ENCODE measurements at places on chromosomes 5 and 9.

GRCh38 chr5:145362266-145362665, 472.9 kb downstream of the PRELID2 start:
- no peak for DNase-seq

- DNase-seq: no peak
Observed at GRCh38 chr5:39494534-39494933, 69.8 kb upstream of the DAB2 start.

DNA sequence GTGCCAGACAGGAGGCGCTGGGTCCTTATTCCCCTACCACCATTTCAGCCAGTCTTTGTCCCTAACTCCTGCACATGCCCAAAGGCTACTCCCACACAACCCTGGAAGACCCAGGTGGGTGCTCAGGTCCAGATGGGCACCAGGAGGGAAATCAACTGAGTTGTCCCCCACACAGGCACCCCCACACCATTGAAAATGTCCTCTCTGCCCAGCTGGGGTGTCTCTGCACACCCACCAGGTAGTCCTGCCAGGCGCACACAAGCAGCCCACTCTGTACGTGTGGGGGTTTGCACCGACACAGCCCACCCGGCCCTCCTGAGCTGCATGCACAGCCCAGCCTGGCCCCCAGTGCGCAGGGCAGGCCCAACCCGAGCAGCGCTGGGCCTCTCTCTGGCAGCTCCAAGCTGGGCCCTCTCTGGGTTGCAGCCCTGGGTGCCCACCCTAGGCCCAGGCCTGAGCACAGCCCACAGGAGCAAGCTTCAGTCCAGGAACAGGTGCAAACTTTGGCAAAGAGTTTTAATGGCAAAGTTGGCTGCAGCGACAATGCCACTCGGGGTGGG, 2.2 kb downstream of the RNF208 start:
- DNase-seq: no peak

GRCh38 chr9:30116673-30117217, 2267.7 kb upstream of the ACO1 start:
- no peak for DNase-seq

DNA sequence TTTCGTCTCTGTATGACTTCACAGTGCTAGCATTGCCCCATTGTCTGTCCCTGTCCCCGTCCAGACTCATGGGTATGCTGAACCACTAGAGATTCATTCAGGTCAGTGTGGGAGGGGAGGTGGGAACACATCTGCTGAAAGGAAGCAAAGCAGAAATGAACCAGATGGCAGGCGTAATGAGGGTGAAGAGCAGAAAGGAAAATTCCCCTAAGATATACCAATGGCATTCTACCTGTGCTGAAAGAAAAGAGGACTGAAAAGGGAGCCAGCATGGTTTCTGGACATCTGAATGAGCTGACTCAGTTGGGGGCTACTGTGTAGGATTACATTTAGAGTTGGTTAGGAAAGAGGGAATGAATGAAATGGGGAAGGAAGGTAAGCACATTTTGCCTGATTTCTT, 678.7 kb downstream of the MAT2B start:
- DNase-seq: no peak

DNA sequence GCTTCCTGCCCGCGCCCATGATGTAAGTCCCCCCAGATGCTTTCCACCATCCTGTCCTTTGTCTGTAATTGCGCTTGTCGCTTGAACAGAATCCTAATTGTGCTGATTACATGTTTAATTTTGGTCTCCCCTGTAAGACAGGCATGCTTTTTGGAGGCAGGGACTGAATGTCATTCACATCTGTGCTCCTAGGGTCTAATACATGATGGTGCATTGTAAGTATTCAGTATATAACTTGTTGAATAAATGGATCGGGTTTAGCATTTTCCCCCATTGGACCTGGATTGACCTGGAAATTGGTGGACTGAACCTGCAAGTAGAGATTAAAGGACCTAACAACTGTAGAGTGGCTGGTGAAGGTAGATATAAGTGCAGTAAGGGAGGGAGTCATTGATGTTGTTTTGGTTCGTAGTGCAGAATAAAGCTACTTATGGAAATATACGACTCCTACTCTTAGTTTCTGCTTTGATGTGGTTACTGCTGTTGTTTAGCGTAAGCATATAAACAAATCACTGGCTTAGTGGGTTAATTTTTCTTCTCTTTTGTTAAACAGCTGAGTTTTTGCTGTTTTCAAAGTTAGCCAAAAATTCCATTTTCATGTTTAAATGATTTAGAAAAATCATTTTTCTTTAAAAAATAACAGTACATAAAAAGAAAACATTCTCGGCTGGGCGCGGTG, 57.3 kb downstream of the TRIO start:
- no peak for DNase-seq

GRCh38 chr5:35656721-35657120, 39.1 kb downstream of the SPEF2 start:
- DNase-seq: no peak

GRCh38 chr9:35862328-35862727, 7.9 kb downstream of the OR13J1 start:
- no peak for DNase-seq

- DNase-seq: no peak
Observed at GRCh38 chr9:99561509-99561917, 260.2 kb upstream of the NR4A3 start.

DNA sequence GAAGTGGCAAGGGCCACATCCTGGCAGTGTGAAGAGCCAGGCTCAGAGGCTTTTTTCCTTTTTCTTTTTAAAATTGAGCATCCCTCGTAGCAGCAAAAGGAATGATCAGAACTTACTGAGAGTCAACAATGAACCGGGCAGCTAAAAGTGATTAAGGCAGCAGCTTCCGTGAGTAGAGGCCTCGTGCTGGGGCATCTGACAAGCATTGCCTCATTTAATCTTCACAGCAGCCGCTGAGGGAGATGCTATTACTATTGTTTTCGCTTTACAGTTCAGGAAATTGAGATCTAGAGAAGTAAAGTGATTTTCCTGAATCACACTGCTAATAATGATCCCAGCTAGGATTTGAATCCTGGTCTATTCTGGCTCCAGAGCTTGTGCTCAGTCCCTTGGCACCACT, 30.7 kb upstream of the PTGS1 start:
- DNase-seq: no peak

DNA sequence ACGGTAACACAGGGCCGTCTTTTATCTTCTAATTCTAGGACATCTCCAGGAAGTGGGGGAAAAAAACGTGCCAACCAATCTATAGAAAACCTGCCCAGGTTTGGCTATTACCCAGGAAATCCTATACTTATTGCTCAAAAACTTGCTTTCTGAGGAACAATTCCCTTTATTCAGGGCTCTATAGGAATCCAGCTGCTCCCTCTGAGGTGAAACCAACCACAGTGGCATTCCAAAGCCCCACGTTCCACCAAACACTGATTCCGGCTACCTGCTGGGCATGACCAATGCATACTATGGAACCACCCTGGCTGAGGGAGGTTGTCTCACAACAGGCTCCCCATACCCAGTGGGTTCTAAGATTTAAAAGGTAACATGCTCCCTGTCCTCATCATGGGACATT, 57.6 kb downstream of the GLIS3 start:
- DNase-seq: no peak

GRCh38 chr9:8852301-8852864, 1052.8 kb upstream of the DMAC1 start:
- DNase-seq: no peak

DNA sequence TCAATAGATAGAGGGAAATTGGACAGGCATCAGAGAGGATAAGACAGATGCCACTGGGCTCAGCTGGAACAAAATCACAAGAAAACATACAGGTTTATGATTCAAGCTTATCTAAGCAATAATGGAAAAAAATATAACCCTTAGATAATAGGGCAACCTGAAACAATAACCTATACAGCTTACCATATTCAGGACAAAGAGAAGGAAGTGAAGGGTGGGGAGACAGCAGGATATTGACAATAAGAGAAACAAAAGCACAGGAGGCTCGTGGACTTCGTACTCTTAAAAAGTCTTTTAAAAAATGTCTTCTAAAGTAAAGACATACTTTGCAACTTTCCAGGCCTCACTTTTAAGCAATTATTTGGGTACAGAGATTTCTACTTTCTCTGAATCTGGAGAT, 225.3 kb downstream of the NTRK2 start:
- DNase-seq: no peak

DNA sequence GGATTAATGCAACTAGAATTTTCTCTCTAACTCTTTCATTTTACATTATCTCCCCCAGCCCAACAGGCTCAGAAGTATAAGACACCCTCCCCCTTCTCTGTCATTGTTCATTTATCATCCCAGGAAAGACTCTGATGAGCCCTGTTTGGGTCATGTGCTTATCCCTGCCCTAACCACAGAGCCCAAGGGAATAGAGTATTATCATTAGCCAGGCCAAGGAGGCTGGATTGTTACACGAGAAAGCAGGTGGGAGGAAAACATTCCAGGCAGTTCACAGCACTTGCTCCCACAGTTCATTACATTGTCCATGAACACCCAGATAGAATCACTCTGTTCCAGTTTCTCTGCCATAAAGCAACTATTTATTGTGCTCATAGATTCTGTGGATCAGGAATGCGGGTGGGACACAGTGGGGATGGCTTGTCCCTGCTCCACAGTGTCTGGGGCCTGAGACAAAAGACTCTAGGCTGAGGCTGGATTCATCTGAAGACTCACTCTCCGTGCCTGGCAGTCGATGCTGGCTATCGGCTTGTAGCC, 59.5 kb upstream of the TMEM215 start:
- DNase-seq: no peak

DNA sequence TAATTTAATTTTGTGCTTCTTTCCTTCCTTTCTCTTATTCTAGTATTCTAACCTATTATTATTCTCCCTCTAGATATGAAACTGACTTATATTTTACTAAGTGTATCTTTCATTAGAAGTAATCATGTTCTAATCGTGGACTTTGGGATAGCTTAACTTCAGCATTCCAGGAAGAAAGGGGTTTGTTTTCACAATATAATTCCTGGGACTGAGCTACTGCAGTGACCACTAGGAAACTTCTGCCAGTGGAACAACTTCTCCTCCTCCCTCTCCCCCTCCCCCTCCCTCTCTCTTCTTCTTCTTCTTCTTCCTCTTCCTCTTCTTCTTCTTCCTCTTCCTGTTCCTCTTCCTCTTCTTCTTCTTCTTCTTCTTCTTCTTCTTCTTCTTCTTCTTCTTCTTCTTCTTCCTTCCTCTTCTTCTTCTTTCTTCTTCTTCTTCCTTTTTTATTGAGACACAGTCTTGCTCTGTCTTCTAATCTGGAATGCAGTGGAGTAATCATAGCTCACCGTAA, 127.9 kb downstream of the NNT start:
- DNase-seq: no peak

DNA sequence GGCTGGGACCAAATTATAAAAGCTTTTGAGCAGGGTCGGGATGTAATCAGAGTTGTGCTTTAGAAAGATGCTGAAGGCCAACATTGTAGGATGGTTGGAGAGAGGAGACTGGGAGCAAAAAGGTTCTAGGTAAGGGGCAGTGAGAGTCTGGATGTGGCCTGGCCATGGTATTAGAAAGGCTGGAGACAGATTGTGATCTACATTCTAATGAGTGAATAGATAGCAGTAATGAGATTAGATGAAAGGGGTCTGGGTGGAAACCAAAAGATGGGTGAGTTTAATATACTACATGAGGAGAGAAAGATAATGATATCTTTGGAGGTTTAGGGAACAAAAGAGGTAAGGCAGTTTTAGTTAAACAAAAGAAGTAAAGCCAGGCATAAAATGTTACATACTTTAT, 88.8 kb upstream of the SH3GL2 start:
- no peak for DNase-seq

DNA sequence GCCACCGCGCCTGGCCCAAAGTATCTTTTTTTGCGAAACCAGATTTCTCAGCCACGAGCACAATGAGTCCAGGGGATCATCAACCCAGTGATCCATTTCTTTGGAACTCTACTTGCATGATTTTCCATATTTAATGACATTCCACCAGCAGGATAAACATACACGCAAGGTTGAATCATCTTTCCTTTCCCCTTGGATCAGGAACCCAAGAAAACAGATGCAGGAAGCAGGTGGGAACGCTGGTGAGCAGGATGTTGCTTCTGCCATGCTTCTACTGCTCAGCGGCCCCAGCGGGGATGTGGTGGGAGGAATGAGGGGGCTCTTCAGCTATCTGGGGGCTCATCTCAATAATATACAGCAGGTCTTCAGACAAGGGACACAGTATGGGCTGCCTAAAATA, 118.2 kb downstream of the SEC61B start:
- no peak for DNase-seq

GRCh38 chr5:138359621-138360020, 7.1 kb downstream of the KDM3B start:
- DNase-seq: no peak

DNA sequence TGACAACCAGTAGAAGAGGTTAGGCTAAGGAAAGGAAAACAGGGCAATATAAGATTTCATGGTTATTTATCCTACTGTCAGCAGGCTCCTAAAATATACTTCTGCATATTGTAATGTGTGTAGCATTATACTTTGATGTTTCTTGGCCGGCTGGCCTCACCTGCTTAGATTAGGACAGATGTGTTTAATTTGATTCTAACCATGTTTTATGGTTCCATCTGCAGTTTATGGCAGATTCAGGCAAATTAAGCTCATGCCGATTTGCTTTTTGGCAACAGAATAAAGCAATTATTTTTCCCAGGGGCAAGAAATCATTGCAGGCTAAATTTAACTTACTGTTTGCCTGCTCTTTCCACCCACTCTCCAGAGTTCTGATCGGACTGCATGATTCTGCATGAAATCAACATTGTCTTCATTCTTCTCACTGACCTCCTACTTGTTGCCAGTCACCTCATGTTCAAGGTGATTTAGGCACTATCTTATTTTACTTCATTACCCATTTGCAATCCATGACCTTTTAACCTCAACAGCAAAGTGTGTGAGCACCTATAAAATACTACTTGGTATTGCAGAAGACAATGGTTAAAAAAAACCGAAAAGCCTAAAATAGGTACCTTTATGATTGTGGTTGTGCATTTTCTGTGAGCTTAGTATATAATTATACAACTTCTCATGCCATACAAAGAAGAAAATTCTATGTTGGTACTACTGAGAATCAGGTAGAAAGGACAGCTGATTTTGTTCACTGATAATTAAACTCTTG, 125.2 kb downstream of the EDIL3 start:
- DNase-seq: no peak

- no peak for DNase-seq
Observed at GRCh38 chr5:5371957-5372356, 50.5 kb upstream of the ICE1 start.

DNA sequence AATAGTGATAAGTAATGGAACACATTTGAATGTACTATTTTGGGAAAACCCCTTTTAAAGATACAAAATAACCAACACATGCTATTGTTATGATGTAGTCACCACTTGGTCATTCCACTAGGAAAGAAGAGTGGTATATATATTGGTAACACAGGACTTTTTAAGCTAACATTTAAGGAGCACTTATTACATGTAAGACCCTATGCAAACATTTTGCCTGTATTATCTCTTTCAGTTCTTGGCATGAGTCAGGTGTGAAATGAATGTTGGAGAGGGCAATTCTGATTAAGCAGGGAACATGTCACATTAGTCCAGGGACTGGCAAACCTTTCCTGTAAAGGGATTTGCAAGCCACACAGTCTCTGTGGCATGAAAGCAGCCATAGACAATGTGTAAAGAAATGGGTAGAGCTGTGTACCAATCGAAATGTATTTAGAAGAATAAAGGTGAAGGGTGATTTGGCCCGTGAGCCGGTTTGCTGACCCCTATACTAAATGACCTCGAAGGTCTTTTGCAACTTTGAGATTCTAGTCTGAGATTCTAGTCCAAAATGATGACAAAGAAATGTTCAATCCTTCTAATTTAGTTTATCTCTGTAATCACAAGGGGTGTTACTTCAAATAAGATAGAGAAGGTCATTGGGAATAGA, 15.3 kb downstream of the ABLIM3 start:
- no peak for DNase-seq

Data from activated T-cell treated with anti-CD3 and anti-CD28 coated beads for 1 hour (primary cell).